ENCODE measurements at places on chromosomes 1 and 21.

DNA sequence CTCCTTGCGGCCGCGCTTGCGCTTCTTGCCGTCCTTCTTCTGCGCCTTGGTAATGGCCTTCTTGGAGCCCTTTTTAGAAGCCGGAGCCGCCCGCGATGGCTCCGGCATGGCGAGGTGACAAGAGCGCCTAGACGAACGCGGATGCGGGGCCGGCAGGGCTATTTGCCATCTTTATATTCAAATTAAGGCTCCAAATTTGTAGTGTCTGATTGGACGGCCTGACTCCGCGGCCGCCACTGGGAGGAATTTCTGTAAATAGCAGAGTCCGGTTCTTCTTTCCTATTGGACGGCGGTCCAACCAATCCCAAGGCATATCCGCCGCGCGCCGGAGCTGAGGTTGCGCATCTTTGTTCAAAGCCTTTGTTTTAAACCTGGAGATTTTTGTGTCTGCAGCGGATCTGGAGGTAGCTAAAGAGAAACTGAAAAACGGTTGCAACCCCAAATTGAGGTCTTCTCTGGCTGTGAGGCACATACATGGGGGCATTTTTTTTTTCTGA, 22.6 kb upstream of the RNF187 start:
- peak; percentile 81 for DNase-seq

GRCh38 chr1:186518822-186519381, 58.0 kb upstream of the PDC start:
- no peak for DNase-seq

DNA sequence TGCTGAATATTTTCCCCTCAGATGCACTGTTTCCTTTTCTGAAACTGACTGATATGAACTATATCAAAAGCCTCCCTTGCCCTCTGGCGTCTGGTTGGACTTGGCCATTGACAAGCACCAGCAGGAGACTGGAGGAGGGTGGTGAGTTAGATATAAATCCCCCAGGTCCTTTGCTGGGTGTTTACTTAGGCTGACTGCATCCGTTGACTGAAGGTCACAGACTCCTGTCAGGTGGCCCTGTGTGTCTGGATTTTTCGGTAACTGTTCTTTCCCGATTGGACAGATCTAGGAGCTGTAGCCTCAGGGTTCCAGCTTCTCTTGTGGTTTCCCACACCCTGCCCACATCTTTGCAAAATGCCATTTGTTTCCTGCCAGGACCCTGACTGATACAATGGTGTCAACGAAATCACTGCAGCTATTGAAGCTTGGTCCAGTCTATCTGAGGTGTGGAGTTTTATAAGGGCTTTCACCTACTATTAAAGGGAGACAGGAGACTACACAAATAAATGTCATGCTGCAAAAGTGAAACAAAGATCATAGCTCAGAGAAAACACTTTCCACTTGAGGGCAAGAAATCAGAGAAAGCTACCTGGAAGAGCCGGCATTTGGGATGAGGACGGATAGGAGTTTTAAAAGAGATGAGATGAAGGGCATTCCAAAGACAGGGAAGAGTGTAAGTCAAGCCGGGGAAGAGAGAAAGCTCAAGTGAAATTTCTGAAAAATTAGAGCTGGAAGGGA, 1.5 kb upstream of the MAGI3 start:
- no peak for DNase-seq

DNA sequence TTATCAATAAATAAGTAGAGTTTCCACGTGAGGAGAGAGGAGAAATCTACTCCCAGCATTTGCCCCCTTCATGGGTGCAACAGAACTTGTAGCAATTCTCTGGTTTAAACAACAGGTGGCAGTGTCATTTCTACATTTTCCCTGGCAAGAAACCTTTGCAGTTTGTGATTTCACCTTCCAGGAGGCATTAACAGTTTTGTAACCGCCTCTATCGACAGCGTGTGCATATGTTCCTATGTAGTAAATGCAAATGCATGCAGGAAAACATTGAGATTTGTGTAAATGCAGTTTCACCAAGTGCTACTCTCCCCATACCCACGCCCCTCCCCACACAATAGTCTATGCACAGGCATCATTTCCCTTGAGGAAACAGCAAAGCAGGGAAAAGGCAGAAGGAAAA, 494.7 kb downstream of the SMYD3 start:
- peak; percentile 49 for DNase-seq

GRCh38 chr1:2055911-2056575, 5.8 kb downstream of the PRKCZ start:
- DNase-seq: no peak
